GM23338 (cell line): ENCODE measurements at places on chromosomes 3 and 15. TPM values are rescaled to one million over a fixed set of nuclear protein-coding genes. Genes with fewer than 3 reads are reported as not detected.
A peak's percentile ranks its signal among the peaks of the same experiment; 100 is the strongest.

- peaks cover 12% of the 10 kb centered on the region for H3K27me3 ChIP-seq
- H3K4me1 ChIP-seq, result peaks cover 24% of the 10 kb centered on the region
- no peaks in the 10 kb centered on the region for H3K36me3 ChIP-seq
- no peak for DNase-seq
Observed at GRCh38 chr3:196634224-196634623, 5.3 kb upstream of the NRROS start.

The CLSTN2 gene
- 0.83 and 0.89 TPM in 2 replicates for total RNA-seq

- H3K4me3 ChIP-seq, result no peak overlapping the region
- H3K36me3 ChIP-seq, result no peaks in the 10 kb centered on the region
- no peaks in the 10 kb centered on the region for H3K4me1 ChIP-seq
- no peak overlapping the region for H3K27ac ChIP-seq
- no peaks in the 10 kb centered on the region for H3K27me3 ChIP-seq
- no peak for DNase-seq
Observed at GRCh38 chr15:38545179-38545578, 19.4 kb downstream of the RASGRP1 start.

DNA sequence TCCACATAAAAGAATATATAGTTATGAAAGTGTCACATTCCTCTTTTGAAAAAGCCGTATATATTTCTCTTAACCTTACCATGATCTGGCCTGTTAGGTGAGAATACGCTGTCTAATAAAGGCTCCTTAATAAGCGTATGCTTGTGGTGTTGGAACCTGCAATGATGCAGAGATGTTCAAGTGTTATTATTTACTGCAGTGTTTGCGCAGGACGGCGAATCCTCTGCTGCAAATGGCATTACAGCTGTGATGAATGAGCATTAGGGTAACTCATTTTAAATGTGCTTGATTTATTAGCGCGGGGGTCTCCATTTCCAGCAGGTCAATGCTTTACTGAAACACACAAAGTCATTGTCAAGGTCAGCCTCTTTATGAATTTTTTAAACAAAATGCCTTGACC, 94.6 kb downstream of the CDIN1 start:
- no peak for DNase-seq
- H3K4me3 ChIP-seq, result no peak overlapping the region
- no peak overlapping the region for H3K27ac ChIP-seq
- no peaks in the 10 kb centered on the region for H3K27me3 ChIP-seq

DNA sequence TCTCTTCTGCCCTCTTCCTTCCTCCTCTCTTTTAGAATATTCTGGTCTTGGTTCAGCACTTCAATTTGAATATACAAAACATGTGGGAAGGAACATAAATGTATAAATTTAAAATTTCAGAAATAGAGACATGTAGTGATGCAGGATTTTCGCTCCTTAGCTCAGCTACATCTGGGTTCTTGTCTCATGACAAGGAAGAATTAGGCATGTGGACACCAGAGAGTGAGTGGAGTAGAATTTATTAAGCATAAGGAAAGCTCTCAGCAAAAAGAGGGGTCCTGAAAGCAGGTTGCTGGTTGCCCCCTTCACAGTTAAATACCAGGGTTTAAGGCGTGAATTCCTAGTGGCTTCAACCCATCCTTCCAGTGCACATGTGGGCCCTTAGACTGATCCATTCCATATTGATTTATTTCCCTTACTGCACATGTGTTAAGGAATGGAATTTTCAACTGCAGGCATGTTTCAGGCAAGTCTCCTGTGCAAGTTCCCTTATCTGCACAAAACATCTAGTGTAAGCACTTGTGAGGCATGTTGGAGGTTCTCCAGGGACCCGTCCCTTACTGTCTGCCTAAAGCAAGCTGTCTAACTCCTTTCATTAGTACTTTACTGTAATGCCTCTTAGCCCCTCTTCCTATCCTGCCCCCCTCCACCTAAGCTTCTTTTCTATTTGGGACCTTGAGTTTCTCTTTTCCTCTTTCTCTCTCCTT, 133.2 kb upstream of the STRIT1 start:
- no peak overlapping the region for H3K4me3 ChIP-seq
- H3K27ac ChIP-seq, result no peak overlapping the region
- no peaks in the 10 kb centered on the region for H3K27me3 ChIP-seq
- peaks cover 23% of the 10 kb centered on the region for H3K4me1 ChIP-seq

DNA sequence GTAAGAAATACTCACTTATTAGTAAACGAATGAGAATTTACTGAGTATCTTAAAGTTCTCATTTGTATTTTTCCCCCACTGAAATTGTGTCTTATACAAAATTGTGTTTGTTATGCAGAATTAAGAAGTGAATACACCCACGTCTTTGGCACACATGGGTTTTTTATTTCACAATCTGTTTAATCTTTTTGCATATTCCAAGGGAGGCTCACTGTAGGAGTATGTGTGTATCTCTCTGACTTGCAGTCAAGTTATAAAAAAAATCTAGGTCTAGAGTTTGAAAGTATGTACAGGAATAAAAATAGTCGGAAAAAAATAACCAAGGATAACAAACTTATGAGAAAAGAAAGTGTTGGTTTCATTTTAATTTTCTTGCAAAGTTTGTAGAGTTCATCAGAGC, 255.2 kb downstream of the PDCD6IP start:
- H3K36me3 ChIP-seq, result no peaks in the 10 kb centered on the region
- DNase-seq, result no peak
- H3K4me3 ChIP-seq, result no peak overlapping the region
- H3K27me3 ChIP-seq, result no peaks in the 10 kb centered on the region
- H3K27ac ChIP-seq, result no peak overlapping the region

The MME gene
- 32.6 and 76.7 TPM in 2 replicates for total RNA-seq

GRCh38 chr3:114213292-114213626, 24.1 kb downstream of the ZNF80 start:
- no peak for DNase-seq
- H3K4me1 ChIP-seq, result peaks cover 32% of the 10 kb centered on the region
- H3K27me3 ChIP-seq, result no peaks in the 10 kb centered on the region
- H3K4me3 ChIP-seq, result no peak overlapping the region
- no peaks in the 10 kb centered on the region for H3K36me3 ChIP-seq
- peak overlapping the region; percentile 84 for H3K27ac ChIP-seq

DNA sequence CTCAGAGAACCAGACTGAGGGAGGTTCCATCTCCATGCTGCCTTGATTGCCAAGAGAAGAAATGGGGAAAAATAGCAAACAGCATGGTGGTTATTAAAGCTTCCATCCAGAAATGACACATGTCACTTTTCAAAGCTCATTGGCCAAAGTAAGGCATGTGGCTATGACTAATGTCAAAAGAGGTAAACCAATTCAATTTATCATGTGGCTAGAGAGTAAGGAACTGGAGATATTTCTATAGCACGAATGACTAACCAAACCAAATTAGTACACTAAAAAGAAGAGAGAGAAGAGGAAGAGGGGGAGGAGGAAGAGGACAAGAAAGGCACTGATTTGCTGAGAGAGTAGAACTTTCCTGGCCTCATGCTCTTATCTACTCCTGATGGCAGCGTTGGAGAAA, 115.2 kb upstream of the SLC6A11 start:
- no peak overlapping the region for H3K4me3 ChIP-seq
- peaks cover 7% of the 10 kb centered on the region for H3K27me3 ChIP-seq
- no peaks in the 10 kb centered on the region for H3K36me3 ChIP-seq
- no peaks in the 10 kb centered on the region for H3K4me1 ChIP-seq
- H3K27ac ChIP-seq, result no peak overlapping the region

GRCh38 chr3:26683902-26684301, 61.3 kb downstream of the LRRC3B start:
- peaks cover 3% of the 10 kb centered on the region; the same call in 1 of the 2 replicates for H3K4me1 ChIP-seq
- DNase-seq, result no peak
- H3K36me3 ChIP-seq, result no peaks in the 10 kb centered on the region
- H3K27ac ChIP-seq, result no peak overlapping the region
- no peaks in the 10 kb centered on the region for H3K27me3 ChIP-seq
- no peak overlapping the region for H3K4me3 ChIP-seq
